SJCRH30 (cell line): ENCODE measurements at places on chromosomes 11 and 22. TPM values are rescaled to one million over a fixed set of nuclear protein-coding genes. Genes with fewer than 3 reads are reported as not detected.

- peaks cover 10% of the 10 kb centered on the region for H3K4me1 ChIP-seq
- H3K36me3 ChIP-seq, result peaks cover 15% of the 10 kb centered on the region
- H3K27ac ChIP-seq, result no peak overlapping the region
- no peaks in the 10 kb centered on the region for H3K27me3 ChIP-seq
- no peak for DNase-seq
- H3K4me3 ChIP-seq, result no peak overlapping the region
Observed at GRCh38 chr11:130886704-130887103, 29.6 kb downstream of the SNX19 start.

GRCh38 chr11:97107604-97108003, 717.8 kb downstream of the JRKL start:
- DNase-seq, result no peak
- H3K4me3 ChIP-seq, result no peak overlapping the region
- H3K27me3 ChIP-seq, result no peaks in the 10 kb centered on the region
- no peaks in the 10 kb centered on the region for H3K36me3 ChIP-seq
- no peak overlapping the region for H3K27ac ChIP-seq
- H3K4me1 ChIP-seq, result no peaks in the 10 kb centered on the region

AQP11 gene
- total RNA-seq, result 0.99 and 1.5 TPM in 2 replicates

- no peak overlapping the region for H3K27ac ChIP-seq
- DNase-seq, result peak; percentile 20
- no peaks in the 10 kb centered on the region for H3K36me3 ChIP-seq
- peak overlapping the region; percentile 73 for H3K4me3 ChIP-seq
- H3K4me1 ChIP-seq, result peaks cover 8% of the 10 kb centered on the region; the same call in 1 of the 2 replicates
- no peaks in the 10 kb centered on the region for H3K27me3 ChIP-seq
Observed at GRCh38 chr11:43578346-43579170, 102.0 kb upstream of the HSD17B12 start.

GRCh38 chr11:19933132-19933735, 220.6 kb downstream of the NAV2 start:
- peaks cover 14% of the 10 kb centered on the region for H3K4me1 ChIP-seq
- H3K4me3 ChIP-seq, result no peak overlapping the region
- H3K36me3 ChIP-seq, result peaks cover 31% of the 10 kb centered on the region
- no peaks in the 10 kb centered on the region for H3K27me3 ChIP-seq

GRCh38 chr11:111299101-111300026, 1.0 kb downstream of the POU2AF3 start:
- H3K4me3 ChIP-seq, result no peak overlapping the region
- no peak overlapping the region for H3K27ac ChIP-seq
- no peak for DNase-seq
- no peaks in the 10 kb centered on the region for H3K27me3 ChIP-seq

MMP12 gene
- not detected in 2 replicates for total RNA-seq

DNA sequence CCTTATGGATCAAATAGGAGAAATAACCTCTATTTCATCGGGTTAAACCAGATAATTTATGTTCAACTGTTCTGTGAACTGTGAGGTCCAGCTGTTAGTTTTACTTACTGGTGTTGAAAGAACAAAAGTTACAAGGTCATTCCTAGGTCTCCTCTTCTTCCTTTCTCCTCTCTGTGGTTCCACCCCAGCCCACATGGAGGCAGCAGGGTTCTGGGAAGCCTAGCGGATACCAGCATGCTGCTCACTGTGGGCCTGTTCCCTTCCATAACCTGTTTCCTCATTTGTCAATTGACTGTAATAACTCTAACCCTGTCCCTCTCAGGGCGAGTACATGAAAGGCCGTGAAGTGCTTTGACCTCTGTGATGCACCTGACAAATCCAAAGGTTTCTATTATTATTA, 27.8 kb downstream of the RELT start:
- H3K4me3 ChIP-seq, result no peak overlapping the region
- peak; percentile 57 for DNase-seq
- no peak overlapping the region for H3K27ac ChIP-seq
- H3K27me3 ChIP-seq, result no peaks in the 10 kb centered on the region

DNA sequence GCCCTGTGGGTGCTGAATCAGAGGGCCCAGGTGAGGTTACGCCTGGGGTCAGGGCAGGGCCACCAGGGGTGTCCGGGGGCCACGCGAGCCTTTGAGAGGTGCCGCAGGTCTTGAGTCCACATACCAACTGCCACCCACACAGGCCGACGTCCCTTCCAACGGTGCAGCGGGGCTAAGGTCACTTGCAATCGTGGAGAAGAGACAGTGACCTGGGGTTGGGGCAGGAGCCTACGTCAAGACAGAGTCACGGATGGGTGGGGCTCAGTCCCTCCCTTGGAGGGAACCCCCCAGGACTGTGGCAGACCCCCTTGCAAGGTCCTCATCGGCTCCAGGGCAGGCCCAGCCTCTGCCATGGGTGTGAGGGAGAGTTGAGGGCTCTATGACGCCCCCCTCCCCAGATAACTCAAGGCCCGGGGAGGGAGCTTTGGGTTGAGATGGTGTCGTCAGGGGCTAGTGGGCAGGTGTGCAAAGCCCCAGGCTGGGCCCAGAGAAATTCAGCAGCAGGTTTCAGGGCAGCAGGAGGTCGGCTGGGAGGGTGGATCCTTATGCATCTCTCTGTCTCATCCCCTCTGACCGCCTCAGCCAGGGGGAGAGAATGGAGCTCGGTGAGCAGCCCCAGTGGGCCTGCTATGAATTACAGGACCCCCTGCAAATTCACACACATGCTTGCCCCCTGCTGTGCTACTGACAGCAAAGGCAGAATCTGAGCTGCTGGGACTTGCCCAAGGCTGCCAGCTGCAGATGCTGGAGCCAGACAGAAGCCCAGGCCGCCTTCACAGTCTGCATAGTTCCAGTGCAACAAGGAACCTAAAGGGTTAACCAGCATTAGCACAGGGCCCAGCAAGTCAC, 60.0 kb downstream of the MYEOV start:
- H3K4me1 ChIP-seq, result peaks cover 33% of the 10 kb centered on the region
- H3K27ac ChIP-seq, result no peak overlapping the region
- peak; percentile 82 for DNase-seq
- H3K27me3 ChIP-seq, result no peaks in the 10 kb centered on the region

GVQW3 gene
- 5.9 and 8.5 TPM in 2 replicates for total RNA-seq

AASDHPPT gene
- total RNA-seq, result 72.9 and 73.8 TPM in 2 replicates

- H3K27me3 ChIP-seq, result no peaks in the 10 kb centered on the region
- H3K36me3 ChIP-seq, result no peaks in the 10 kb centered on the region
- peak overlapping the region; percentile 98 for H3K4me3 ChIP-seq
- H3K4me1 ChIP-seq, result peaks cover 5% of the 10 kb centered on the region
Observed at GRCh38 chr11:3055891-3056290, 1.3 kb downstream of the CARS1 start.

DNA sequence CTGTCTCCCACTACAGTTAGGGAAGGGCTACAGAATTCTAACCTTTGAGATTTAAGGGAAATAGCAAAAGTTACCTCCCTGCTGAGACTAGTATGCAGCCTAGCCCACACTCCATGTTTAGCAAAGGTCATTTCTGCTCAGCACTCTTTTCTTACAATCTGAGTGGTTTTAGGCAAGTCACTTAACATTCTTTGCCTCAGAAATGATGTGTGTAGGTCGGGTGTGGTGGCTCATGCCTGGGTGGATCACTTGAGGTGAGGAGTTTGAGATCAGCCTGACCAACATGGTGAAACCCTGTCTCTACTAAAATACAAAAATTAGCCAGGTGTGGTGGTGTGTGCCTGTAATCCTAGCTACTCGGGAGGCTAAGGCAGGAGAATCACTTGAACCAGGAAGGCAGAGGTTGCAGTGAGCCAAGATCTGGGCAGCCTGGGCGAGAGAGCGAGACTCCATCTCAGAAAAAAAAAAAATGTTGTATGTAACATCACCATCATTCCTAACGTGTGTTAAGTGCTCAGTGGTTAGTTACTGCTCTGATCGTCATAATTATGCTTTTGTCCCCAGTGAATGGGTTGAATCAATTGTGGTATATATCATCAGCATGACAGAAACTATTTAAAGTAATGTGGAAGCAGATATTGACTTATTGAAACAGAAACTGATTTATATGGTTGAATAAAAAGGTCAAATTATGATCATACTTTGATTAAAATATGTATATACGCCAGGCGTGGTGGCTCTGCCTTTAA, 55.0 kb downstream of the COPB1 start:
- H3K27ac ChIP-seq, result no peak overlapping the region
- H3K27me3 ChIP-seq, result no peaks in the 10 kb centered on the region
- no peak for DNase-seq
- no peaks in the 10 kb centered on the region for H3K36me3 ChIP-seq

THYN1 gene
- total RNA-seq, result 80.1 and 88.0 TPM in 2 replicates

GRCh38 chr22:24834845-24835570, 29.0 kb downstream of the SGSM1 start:
- H3K4me3 ChIP-seq, result no peak overlapping the region
- H3K27me3 ChIP-seq, result no peaks in the 10 kb centered on the region; the same call in 1 of the 2 replicates
- DNase-seq, result no peak
- H3K27ac ChIP-seq, result no peak overlapping the region
- no peaks in the 10 kb centered on the region for H3K36me3 ChIP-seq

DNA sequence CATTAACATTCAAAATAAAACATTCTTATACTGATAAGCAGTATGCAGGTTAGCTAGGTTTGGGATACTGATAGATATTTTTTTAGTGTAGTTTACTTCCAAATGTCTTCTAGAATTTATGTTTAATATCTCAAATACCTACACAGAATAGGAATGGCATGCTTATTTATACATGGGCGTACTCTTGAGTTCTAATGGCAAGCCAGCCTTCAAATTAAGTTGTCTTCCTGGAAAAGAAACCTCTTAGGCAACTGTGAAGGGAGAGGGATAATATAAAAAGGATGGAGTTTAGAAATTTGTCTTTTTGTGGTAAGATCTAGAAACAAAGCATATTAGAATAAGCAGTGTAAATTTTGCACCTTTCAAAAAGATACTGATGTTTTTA, 65.4 kb downstream of the MTMR3 start:
- DNase-seq, result no peak
- H3K27me3 ChIP-seq, result no peaks in the 10 kb centered on the region
- H3K4me3 ChIP-seq, result no peak overlapping the region
- H3K4me1 ChIP-seq, result peaks cover 10% of the 10 kb centered on the region
- no peak overlapping the region for H3K27ac ChIP-seq
- no peaks in the 10 kb centered on the region for H3K36me3 ChIP-seq

PNPLA3 gene
- total RNA-seq, result 1.3 and 1.9 TPM in 2 replicates

GSTT2B gene
- total RNA-seq, result 14.0 and 14.9 TPM in 2 replicates

- H3K4me1 ChIP-seq, result no peaks in the 10 kb centered on the region
- no peak overlapping the region for H3K27ac ChIP-seq
- no peak for DNase-seq
- no peaks in the 10 kb centered on the region for H3K36me3 ChIP-seq
- no peak overlapping the region for H3K4me3 ChIP-seq
Observed at GRCh38 chr11:81397316-81397715, 1336.3 kb downstream of the FAM181B start.

- H3K4me3 ChIP-seq, result no peak overlapping the region
- H3K27ac ChIP-seq, result no peak overlapping the region
- H3K4me1 ChIP-seq, result no peaks in the 10 kb centered on the region
- peak; percentile 10 for DNase-seq
- H3K27me3 ChIP-seq, result no peaks in the 10 kb centered on the region
Observed at GRCh38 chr22:30159561-30160353, 79.5 kb downstream of the HORMAD2 start.

OR8A1 gene
- total RNA-seq, result not detected in 2 replicates

- peak; percentile 17 for DNase-seq
- 0 out of 2 replicates have a peak, but pooled peaks cover 5% of the 10 kb centered on the region for H3K27me3 ChIP-seq
- H3K4me3 ChIP-seq, result no peak overlapping the region
- no peak overlapping the region for H3K27ac ChIP-seq
- no peaks in the 10 kb centered on the region for H3K36me3 ChIP-seq
- no peaks in the 10 kb centered on the region for H3K4me1 ChIP-seq
Observed at GRCh38 chr11:57131080-57131790, 50.5 kb upstream of the LRRC55 start.

LSP1 gene
- total RNA-seq, result 15.0 and 15.4 TPM in 2 replicates

MMP8 gene
- total RNA-seq, result not detected in 2 replicates

SEPTIN5 gene
- total RNA-seq, result 11.2 and 11.9 TPM in 2 replicates

- DNase-seq, result no peak
- H3K4me1 ChIP-seq, result no peaks in the 10 kb centered on the region
Observed at GRCh38 chr11:93116641-93117441, 81.0 kb downstream of the SLC36A4 start.

DNA sequence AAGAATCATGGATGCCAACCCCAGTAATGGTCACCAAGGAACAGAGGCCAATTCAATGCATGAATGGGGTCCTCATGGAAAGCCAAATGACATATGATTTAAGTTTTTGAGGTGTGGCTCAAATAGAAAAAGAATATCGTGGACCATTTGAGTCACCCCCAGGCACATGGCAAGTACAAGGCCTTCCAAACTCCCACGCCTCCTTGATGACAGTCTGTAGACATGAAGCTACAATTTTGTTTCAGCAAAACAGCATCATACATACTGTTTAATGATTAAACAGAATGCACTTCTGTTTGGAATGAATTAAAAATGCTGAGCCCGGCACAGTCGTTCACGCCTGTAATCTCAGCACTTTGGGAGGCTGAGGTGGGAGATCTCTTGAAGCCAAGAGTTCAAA, 7.4 kb downstream of the FADD start:
- no peaks in the 10 kb centered on the region for H3K27me3 ChIP-seq
- H3K4me1 ChIP-seq, result no peaks in the 10 kb centered on the region
- no peak overlapping the region for H3K27ac ChIP-seq
- no peak overlapping the region for H3K4me3 ChIP-seq

- H3K4me3 ChIP-seq, result no peak overlapping the region
- H3K36me3 ChIP-seq, result no peaks in the 10 kb centered on the region
- DNase-seq, result no peak
- no peaks in the 10 kb centered on the region for H3K27me3 ChIP-seq
- no peak overlapping the region for H3K27ac ChIP-seq
Observed at GRCh38 chr22:39894554-39895092, 1.1 kb upstream of the ENTHD1 start.

- peaks cover 35% of the 10 kb centered on the region for H3K4me1 ChIP-seq
- no peak overlapping the region for H3K27ac ChIP-seq
Observed at GRCh38 chr22:24440270-24440717, 12.9 kb downstream of the ADORA2A start.

GRCh38 chr11:32448232-32448631, 12.9 kb upstream of the WT1 start:
- 0 out of 2 replicates have a peak, but pooled peaks cover 4% of the 10 kb centered on the region for H3K27me3 ChIP-seq
- H3K27ac ChIP-seq, result no peak overlapping the region
- DNase-seq, result peak; percentile 43
- no peaks in the 10 kb centered on the region for H3K36me3 ChIP-seq
- H3K4me3 ChIP-seq, result no peak overlapping the region

SLC22A25 gene
- total RNA-seq, result not detected in 2 replicates

- no peak for DNase-seq
- H3K4me1 ChIP-seq, result no peaks in the 10 kb centered on the region
- H3K36me3 ChIP-seq, result no peaks in the 10 kb centered on the region
- H3K27ac ChIP-seq, result no peak overlapping the region
- H3K4me3 ChIP-seq, result no peak overlapping the region
Observed at GRCh38 chr22:49240016-49240380, 587.7 kb downstream of the BRD1 start.

DNA sequence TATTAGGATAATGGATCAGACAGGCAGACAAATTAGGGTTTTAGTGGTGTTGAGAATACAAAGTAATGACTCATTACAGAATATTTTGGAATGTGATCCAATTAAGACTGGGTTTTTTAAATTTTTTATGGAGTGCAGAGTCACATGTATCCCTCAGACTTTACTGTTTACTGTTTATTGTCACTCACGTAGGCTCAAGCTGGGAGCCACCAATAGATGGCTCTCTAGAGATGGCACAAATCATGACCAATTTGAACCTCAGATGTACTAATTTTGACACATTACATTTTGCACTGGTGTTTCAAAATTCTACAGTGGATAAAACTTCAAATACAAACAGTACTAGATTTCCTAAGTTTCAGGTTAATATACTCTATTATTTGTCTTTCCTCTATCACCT, 53.6 kb upstream of the ANO3 start:
- no peaks in the 10 kb centered on the region for H3K4me1 ChIP-seq
- DNase-seq, result no peak
- H3K36me3 ChIP-seq, result no peaks in the 10 kb centered on the region
- H3K4me3 ChIP-seq, result no peak overlapping the region
- H3K27me3 ChIP-seq, result no peaks in the 10 kb centered on the region
